ENCODE measurements at places on chromosomes 12 and 14. TPM values are rescaled to one million over a fixed set of nuclear protein-coding genes. Genes with fewer than 3 reads are reported as not detected.

- H3K4me3 ChIP-seq, result no peak overlapping the region
- no peaks in the 10 kb centered on the region for H3K27me3 ChIP-seq
- no peaks in the 10 kb centered on the region for H3K36me3 ChIP-seq
- no peaks in the 10 kb centered on the region for H3K4me1 ChIP-seq
Measured at GRCh38 chr12:74614426-74614825, 76.8 kb downstream of the ATXN7L3B start.

DNA sequence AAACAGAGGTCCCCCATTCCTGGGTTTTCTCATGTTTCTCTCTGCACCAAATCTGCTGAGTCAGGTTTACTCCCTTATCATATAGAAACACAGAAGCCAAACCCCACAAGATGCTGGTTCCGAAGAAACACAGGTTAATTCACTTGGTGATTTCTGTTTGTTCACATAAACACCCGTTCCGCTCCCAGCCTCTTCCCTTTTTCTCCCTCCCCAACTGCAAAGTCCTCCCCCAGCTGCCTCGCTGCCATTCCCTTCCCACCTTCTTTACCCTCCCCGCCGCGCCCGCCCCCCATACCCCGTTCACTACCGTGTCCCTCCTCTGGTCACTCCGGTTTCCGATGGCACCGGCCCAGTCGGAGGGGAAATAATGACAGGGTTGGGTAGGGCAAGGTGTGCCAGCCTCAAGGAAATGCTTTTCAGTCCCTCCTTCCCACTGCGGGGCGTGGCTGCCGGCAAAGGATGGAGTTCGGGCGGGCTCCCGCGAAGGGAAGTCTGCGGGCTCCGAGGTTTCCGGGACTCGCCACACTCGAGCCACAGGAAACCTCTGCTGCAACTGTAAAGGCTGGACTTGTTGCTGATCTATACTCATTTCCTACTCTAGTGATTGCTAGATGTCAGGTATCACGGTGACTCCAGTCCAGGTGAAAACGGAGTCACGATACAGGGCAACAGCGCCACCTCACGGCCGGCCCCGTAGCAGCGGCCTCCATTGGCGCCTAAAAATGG lies at the start of gene STYK1:
STYK1 (minus strand) TSS at position 394 of the 726 bp plus-strand sequence. CDS start 39,434 bp downstream, outside the sequence.
- no peaks in the 10 kb centered on the region for H3K36me3 ChIP-seq
- DNase-seq, result peak; percentile 79
- no peaks in the 10 kb centered on the region for H3K4me1 ChIP-seq
- H3K27ac ChIP-seq, result no peak within 1 kb of the TSS

MYF6 gene
- total RNA-seq, result not detected

GRCh38 chr12:75446857-75447256 lies 33.7 kb upstream of the GLIPR1 start:
- no peaks in the 10 kb centered on the region for H3K4me1 ChIP-seq
- H3K4me3 ChIP-seq, result no peak overlapping the region
- no peaks in the 10 kb centered on the region for H3K36me3 ChIP-seq
- no peaks in the 10 kb centered on the region for H3K27me3 ChIP-seq
- no peak overlapping the region for H3K27ac ChIP-seq

FGF6 gene
- not detected for total RNA-seq

RAD51B gene
- 39.6 TPM for total RNA-seq

DNA sequence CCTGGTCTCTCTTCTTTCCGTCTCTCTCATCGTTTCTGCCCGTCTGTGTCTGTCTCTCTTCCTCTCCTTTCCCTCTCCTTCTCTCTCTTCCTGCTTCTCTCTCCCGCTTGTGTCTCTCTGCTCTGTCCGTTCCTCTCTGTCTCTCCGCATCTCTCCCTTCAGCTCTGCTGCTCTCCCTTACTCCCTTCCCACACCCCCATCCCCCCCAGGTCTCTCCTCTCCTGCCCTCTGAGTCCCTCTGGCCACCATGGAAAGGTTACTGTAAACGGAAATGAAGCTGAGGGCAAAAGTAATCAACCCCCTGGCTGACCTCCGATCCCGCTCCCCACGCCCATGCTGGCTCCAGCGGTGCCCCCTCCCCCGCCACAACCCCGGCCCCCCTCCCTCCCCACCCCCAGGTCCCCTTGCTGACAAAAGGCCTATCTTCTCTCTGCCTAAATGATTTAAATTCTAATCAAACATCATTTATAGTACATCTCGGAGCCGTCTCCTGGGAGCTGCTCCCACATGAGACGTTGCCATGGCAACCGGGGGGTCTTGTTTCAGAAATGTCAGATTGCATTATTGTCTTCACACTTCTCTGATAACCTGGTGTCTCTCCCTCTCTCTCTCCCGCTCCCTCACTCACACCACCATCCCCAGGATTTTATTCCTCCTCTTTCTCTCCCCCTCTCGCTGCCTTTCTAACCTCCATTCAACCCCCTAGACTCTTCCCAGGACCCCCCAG lies 203.8 kb downstream of the RBM19 start:
- no peaks in the 10 kb centered on the region for H3K27me3 ChIP-seq
- H3K27ac ChIP-seq, result no peak overlapping the region
- no peaks in the 10 kb centered on the region for H3K36me3 ChIP-seq
- H3K4me3 ChIP-seq, result no peak overlapping the region
- H3K4me1 ChIP-seq, result no peaks in the 10 kb centered on the region

DNA sequence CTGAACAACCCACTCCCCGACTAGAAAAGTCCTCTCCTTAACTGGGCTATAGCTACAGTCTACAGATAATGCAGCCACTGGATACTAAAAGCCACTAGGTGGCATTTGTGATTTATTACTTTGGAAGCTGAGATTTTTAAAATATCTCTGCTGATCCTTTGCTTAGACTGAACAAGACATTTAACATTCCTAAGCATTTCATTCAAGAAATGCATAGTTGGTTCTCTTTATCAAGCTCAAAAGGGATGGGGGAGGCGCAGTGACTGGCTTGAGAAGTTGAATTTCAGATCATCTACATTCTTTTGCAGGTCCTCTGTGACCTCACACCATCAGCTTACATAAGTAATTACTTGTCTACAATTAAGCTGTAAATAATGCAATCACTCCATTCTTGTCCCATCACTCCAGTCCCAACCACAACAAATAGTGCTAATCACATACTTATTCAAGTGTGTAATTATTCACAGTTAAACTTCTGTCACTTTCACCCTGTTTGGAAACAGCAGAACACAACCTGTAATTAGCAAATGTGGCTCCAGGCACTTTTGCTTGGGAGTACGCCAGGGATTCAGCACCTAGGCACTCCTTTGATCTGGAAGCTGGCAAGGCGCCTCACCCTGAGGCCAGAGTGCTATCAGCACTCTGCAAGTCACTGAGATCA lies 203.6 kb downstream of the NOVA1 start:
- H3K36me3 ChIP-seq, result no peaks in the 10 kb centered on the region
- no peak overlapping the region for H3K27ac ChIP-seq
- DNase-seq, result no peak
- H3K4me1 ChIP-seq, result peaks cover 2% of the 10 kb centered on the region
- no peak overlapping the region for H3K4me3 ChIP-seq
- no peaks in the 10 kb centered on the region for H3K27me3 ChIP-seq

DNA sequence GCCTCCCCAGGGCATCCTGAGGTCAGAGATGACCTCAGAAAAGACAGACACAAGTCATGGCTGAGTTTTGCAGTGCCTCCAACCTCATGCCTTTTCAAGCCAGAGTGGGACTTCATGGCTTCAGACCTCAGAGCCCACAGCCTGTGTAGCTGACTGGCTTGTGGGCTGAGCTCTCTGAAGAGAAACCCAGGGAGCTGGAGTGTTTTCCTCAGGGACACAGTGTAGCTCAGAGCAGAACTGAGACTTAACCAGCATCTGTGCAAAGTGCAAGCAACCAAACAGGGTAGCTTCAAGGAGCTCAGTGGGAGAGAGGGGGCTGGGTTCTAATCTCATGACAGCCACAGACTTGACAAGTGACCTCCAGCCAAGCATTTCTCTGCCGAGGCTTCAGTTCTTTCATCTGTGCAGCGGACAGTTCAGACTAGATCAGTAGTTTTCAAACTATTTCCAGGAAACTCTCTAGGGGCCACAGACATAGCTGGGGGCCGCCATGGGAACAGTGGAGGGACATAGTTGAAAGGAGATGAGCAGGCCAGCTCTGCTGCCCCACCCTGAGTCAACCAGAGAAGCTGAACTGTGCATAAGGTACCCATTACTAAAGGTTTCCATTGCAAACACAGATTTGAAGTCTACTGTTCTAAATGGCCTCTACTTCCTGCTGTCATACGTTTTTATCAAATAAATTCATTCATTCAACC lies 80.0 kb downstream of the LGMN start:
- no peak overlapping the region for H3K27ac ChIP-seq
- H3K27me3 ChIP-seq, result no peaks in the 10 kb centered on the region
- no peak overlapping the region for H3K4me3 ChIP-seq

GPR162 gene
- total RNA-seq, result 16.6 TPM

DNA sequence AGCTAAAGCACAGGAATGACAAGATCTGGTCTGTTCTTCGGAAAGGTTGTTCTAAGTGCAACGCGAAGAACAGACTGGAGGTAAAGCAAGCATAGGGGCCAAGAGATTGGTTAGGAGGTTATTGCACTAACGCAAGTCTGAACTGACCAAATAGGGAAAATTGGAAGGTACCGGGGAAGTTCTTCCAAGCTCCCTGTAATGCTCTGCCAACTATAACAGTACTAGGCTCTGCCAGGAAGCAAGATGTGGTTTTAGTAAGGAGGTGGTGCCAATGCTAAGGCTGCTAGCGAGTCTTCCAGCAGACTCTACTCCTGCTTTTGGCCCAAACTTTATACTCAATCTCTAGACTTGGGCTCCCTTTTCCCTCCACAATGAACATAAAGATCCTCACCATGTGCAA lies 138.6 kb downstream of the PAWR start:
- peak overlapping the region; percentile 96 for H3K27ac ChIP-seq
- no peak for DNase-seq
- H3K27me3 ChIP-seq, result no peaks in the 10 kb centered on the region
- H3K4me3 ChIP-seq, result no peak overlapping the region
- H3K4me1 ChIP-seq, result peaks cover 17% of the 10 kb centered on the region

Data from aorta (tissue), 5 donors.